Psoas muscle (tissue), 8 donors: ENCODE measurements at places on chromosomes 5 and 9.
A peak's percentile ranks its signal among the peaks of the same experiment; 100 is the strongest.

DNA sequence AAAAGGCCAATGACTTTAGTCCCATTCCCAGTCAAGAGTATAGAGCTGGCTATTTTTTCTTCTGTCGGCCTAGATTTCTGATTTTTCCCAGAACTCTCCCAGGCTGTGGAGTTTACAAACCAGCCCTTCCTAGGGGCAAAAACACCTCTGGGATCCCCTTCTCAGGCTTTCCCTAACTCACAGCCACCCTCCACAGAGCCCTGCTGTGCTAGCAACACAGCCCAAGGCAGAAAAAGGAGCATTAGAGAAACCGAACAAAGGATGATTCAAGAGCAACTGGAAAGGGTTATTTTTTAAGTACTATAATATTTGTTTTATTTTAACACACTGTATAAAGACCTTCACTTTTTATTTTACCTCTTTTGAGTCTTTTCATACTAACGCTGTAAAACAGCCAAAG lies 234.8 kb downstream of the GLIS3 start:
- H3K27ac ChIP-seq = no peak overlapping the region
- DNase-seq = no peak
- no peaks in the 10 kb centered on the region for H3K36me3 ChIP-seq
- no peaks in the 10 kb centered on the region for H3K27me3 ChIP-seq

DNA sequence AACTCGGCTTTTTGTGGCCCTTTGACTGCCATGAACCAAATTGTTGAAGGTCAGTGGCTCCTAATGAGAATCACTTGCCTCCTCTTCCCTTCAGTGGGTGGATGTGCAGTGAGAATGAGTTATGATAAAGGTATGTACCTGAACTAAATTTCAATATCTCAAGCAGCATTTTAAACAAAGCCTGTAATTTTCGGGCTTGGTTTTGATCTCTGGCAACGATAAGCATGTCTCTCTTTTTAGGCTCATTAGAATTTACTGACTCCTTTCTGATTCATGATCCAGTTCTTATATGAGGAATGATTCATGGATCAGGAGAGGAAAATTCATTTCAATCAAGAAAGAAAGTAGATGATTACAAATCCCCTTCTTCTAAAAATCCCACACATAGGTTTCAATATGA lies 305.5 kb downstream of the ARRDC3 start:
- no peak overlapping the region for H3K4me3 ChIP-seq
- H3K27me3 ChIP-seq = peaks cover 4% of the 10 kb centered on the region
- H3K27ac ChIP-seq = no peak overlapping the region
- no peak for DNase-seq
- no peaks in the 10 kb centered on the region for H3K36me3 ChIP-seq
- H3K4me1 ChIP-seq = peaks cover 11% of the 10 kb centered on the region

DNA sequence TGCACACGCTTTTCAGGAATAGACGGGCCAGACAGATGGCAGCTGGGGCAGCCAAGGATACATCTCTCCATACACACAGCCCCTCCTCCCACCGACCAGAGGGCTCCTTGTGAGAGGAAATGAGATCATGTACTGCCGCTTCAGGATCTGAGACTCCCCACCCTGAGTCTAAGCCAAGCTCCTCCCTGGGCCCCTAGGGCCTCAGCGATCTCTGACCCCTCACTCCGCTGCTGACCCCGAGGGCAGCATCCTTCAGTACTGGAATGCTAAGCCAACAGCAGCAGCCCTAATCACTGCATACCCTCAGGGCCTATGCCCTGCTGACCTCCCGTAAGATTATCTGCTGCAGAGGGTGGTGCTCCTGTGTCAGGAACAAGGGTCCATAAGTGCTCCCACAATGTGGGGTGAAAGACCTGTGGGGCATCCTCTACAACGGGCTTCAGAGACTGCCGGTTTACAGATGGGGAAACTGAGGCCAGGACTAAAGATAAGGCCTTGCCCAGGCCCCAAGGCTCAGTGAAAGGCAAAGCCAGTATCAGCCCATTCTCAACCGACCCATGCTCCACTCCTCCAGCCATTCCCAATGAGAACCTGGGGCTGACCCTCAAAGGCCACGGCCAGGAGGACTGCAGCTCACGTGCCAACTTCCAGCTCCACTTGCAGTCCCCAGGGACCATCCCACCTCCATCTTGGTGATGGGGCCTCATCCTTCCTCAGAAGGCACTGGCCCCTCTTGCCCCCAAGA lies 37.5 kb downstream of the BICD2 start:
- no peak overlapping the region for H3K4me3 ChIP-seq
- no peaks in the 10 kb centered on the region for H3K27me3 ChIP-seq
- peaks cover 4% of the 10 kb centered on the region for H3K4me1 ChIP-seq
- H3K27ac ChIP-seq = no peak overlapping the region

- no peaks in the 10 kb centered on the region for H3K36me3 ChIP-seq
- no peaks in the 10 kb centered on the region for H3K27me3 ChIP-seq
- DNase-seq = no peak
- H3K27ac ChIP-seq = no peak overlapping the region
- H3K4me3 ChIP-seq = no peak overlapping the region
Observed at GRCh38 chr5:665541-665955, 27.6 kb downstream of the TPPP start.

DNA sequence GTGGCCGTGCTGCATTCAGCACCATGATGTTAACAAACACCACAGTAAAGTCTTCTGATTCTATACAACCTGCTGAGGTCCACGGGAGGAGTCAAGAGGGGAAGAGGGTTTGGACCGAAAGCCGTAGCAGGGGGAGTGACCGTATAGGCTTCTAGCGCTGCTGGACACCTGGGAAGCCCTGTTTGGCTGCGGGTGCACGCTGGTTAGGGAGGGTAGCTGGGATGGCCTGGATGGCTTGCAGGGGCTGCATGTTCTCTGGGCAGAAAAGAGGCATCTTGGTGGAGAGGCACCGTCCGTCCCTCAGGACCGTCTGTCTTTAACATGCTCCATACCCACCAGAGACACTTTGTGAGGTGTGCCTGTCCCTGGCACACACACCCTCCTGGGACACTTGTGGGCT lies 251.0 kb upstream of the IRX1 start:
- H3K36me3 ChIP-seq = no peaks in the 10 kb centered on the region
- peak; percentile 15 for DNase-seq
- no peaks in the 10 kb centered on the region for H3K4me1 ChIP-seq
- H3K27ac ChIP-seq = no peak overlapping the region
- no peaks in the 10 kb centered on the region for H3K27me3 ChIP-seq

DNA sequence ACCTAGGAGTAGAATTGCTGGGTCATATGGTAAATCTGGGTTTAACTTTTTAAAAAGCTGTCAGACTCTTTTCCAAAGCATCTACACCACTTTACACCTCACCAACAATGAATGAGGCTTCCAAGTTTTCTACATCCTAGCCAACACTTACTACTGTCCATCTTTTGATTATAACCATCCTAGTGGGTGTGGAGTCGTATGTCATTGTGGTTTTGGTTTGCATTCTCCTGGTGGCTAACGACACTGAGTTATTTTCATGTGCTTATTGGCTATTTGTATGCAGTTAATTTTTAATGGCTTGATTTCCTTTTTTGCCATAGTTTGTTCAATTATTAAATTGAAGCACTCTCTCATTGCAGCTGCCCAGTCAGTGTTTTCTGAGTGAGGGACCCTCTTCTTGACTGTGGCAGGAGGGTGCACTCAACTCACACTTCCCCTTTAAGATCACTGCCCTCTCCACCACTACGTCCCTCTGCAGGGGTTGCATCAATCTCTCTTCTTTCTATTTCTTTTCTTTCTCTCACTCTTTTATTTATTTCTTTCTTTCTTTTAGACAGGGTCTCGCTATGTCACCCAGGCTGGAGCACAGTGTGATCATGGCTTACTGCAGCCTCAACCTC lies 182.3 kb downstream of the C9orf152 start:
- H3K4me1 ChIP-seq = peaks cover 16% of the 10 kb centered on the region
- no peaks in the 10 kb centered on the region for H3K27me3 ChIP-seq
- H3K36me3 ChIP-seq = no peaks in the 10 kb centered on the region
- H3K27ac ChIP-seq = no peak overlapping the region
- no peak overlapping the region for H3K4me3 ChIP-seq

GRCh38 chr5:101346906-101347305 lies 443.8 kb upstream of the ST8SIA4 start:
- H3K27me3 ChIP-seq = no peaks in the 10 kb centered on the region
- no peak for DNase-seq
- H3K4me3 ChIP-seq = no peak overlapping the region
- H3K27ac ChIP-seq = no peak overlapping the region
- no peaks in the 10 kb centered on the region for H3K36me3 ChIP-seq

GRCh38 chr9:17387565-17387964 lies 191.3 kb upstream of the SH3GL2 start:
- no peaks in the 10 kb centered on the region for H3K4me1 ChIP-seq
- H3K36me3 ChIP-seq = no peaks in the 10 kb centered on the region
- no peak overlapping the region for H3K4me3 ChIP-seq
